Activated CD4-positive, alpha-beta memory T cell treated with anti-CD3 and anti-CD28 coated beads for 36 hours (primary cell): ENCODE measurements at places on chromosomes 1 and 21.
A peak's percentile ranks its signal among the peaks of the same experiment; 100 is the strongest.

DNA sequence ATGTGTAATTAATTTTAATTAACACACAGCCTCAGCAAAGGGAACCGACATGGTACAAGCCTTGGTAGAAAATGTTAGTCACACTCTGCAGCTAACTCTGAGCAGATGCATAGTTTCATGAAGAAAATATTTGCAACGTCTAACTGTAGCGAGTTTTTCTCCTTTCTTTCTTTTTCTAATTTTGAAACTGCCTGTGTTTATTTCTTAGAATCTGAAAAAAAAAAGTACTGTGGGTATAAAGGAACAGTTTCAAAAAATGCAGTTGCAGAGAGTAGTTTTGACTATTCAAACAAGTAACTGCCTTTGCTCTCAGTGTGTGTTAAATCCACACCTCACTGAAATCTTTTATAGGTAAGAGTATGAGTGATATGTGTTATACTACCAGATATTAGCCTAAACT lies 149.9 kb upstream of the C1orf105 start:
- no peak for DNase-seq

GRCh38 chr1:1680912-1681273 lies 11.7 kb downstream of the SLC35E2B start:
- no peak for DNase-seq

GRCh38 chr1:245995474-245995873 lies 511.6 kb downstream of the SMYD3 start:
- no peak for DNase-seq

GRCh38 chr21:35189077-35189863 lies 140.2 kb upstream of the RUNX1 start:
- no peak for DNase-seq

DNA sequence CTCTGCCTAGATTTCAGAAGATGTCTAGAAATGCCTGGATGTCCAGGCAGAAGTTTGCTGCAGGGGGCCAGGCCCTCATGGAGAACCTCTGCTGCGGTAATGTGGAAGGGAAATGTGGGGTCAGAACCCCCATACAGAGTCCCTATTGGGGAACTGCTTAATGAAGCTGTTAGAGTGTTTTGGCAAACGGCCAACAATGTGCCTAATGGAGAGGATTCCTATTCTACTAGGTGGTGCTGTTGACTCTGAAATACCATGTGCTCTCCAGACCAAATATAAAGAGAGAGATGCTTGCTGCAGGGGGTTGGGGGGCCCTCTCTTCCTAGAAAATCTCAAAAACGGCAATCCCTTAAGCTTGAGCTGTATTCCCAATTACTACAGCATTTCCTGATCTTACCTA lies 57.1 kb upstream of the DR1 start:
- no peak for DNase-seq

- no peak for DNase-seq
These were observed 289.2 kb upstream of the DPYD start for GRCh38 chr1:98210064-98210463.

GRCh38 chr1:170146720-170147263 lies 1.0 kb downstream of the NTMT2 start:
- no peak for DNase-seq

GRCh38 chr1:186679924-186680244 lies 339 bp downstream of the PTGS2 start:
- no peak for DNase-seq

DNA sequence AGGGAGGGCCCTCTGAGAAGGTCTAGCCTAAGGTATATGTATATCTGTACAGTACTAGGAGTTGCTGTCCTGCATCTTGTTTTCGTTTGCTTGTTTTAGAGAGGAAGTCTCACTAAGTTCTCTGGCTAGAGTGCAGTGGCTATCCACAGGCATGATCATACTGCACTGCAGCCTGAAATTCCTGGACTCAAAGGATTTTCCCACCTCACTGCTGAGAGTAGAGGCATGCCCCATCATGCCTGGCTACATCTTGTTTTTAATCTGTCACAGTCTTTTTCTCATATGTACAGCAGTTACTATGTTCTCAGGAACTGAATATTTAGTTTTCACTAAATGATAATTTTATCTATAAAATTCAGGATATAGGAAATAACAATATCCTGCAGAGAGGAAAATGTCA lies 15.3 kb upstream of the PYHIN1 start:
- no peak for DNase-seq

DNA sequence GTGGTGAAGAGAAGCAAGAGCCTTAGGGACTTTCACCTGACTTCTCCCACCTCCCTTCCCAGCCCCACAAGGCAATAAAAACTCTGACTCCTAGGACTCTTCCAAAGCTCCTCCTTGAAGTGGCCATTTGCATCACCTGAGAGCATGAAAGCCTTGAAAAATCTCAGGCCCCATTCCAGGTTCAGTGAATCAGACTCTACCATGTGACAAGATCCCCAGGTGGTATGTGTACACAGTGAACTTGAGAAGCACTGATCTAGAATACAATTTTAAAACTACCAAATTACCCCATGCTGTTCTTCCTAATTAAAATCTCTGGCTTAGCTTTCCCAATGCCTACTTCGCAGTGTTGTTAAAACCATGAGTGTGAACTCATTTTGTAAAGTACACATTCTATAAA lies 195.1 kb upstream of the SAMSN1 start:
- no peak for DNase-seq

DNA sequence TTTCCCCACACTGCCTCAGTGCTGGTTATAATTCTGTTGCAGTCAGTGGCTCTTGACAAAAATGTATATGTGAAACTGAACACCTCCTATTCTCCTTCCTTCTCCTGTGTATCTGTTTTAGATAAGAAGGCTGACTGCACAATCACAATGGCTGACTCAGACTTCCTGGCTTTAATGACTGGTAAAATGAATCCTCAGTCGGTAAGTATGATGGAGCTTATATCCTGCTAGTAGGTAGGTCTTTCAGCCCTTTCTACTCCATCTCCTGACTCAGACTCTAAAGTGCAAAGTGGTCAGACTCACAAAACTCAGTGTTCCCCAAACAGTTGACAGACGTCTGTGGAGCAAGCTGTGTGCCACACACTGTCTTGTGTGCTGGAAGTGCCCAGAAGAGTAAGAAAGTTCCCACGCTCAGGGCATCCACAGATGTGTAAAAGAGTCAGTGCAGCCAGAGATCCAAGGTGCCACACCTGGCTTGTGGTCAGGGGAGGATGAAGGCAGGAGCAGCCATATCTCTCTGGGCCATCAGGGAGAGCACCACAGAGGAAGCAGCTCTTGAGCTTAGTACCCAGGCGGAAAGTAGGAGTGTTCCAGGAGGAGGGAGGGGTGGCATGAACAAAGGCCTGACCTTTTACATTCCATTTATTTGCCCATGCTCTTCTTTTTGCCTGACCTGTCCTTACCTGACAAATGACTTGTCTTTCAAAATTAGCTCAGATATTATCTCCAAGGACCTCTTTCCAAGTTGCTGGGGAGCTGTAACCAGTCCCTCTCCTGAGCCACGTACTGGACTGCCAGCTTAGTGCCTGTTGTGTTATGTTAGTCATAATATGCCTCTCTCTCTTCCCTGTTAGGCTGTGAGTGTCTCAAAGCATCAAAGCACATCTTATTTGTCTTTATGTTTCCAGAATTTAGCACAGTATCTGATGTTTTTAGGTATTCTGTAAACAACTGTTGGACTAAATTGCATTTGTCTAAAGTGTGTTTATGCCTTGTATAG lies 14.0 kb upstream of the PODN start:
- peak; percentile 15 for DNase-seq

DNA sequence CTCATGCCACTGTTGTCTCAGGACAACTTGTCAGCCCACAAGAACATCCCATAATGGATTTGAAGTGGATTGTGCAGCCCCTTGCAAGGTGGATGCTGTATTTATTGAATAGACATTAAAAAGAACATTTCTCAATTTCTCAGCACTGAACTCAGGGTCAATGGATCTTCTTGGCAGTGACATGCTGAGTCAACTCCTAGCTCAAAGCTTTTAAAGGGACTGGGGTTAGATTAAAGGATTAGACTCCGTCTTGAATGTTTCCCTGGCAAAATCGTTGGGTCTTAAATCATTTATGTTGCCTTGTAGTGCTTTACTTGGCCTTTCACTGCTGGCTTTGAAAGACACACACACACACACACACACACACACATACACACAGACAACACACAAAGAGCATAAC lies 221.6 kb upstream of the PBX1 start:
- no peak for DNase-seq

- no peak for DNase-seq
These were observed 30.5 kb downstream of the NTNG1 start for GRCh38 chr1:107171333-107171732.

GRCh38 chr1:92310185-92310597 lies 11.3 kb downstream of the RPAP2 start:
- DNase-seq = no peak

DNA sequence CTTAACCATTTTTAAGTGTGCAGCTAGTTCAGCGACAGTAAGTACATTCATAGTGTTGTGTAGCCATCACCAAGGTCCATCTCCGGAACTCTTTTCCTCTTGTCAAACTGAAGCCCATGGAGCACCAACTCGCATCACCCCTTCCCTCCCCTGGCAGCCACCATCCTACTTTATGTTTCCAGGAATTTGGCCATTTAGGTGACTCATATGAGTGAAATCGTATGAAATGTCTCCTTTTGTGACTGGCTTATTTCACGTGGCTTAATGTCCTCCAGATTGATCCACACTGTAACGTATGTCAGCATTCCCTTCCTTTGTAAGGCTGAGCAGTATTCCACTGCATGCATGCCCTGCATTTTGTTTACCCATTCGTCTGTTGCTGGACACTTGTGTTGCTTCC lies 2.5 kb downstream of the COL6A2 start:
- no peak for DNase-seq

DNA sequence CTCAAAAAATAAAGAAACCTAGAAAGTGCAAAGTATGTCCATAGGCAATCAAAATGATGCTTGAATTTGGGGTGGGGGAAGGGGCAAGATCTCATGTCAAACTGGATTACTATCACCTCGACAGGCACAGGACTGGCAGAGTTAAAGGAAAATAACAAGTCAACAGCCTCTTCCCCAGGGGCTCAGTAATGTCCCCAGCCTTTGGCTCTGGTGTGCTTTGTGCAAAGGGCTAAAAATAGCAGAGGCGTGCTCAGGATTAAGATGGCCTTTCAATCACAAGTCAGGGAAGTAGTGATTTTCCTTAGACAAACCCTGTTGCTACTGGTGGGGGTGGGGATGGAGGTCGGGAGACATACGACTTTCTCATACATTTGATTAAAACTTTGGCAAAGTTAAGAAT lies 63.5 kb upstream of the OLIG2 start:
- DNase-seq = no peak

GRCh38 chr1:162487241-162487640 lies 10.4 kb upstream of the UHMK1 start:
- no peak for DNase-seq

DNA sequence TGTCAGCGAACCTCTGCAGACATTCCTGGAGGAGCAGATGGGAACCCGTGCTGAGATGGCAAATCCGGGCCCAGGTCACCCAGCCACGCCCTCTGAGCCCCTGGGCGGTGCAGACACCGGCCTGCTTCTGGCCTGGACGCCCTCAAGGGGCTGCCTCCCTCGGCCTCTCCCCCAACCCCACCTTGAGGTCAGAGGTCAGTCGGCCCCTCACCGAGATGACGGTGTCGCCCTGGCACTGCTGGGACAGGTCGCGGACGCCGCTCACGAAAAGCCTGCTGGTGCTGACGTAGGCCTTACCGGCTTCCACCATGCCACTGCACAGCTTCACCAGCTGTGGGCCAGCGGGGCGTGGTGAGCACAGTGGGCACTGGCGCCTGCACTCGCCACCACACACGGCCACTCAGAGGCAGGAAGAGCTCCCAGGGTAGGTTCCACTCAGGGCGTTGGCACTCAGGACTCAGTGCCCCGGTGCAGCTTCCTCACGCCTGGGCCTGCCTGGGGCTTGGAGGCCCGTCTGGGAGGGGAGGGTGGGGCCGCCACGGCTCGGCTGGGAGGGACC lies 4.7 kb downstream of the ACAP3 start:
- DNase-seq = no peak
